GM18507 (cell line): ENCODE measurements at places on chromosomes 3 and 15.

DNA sequence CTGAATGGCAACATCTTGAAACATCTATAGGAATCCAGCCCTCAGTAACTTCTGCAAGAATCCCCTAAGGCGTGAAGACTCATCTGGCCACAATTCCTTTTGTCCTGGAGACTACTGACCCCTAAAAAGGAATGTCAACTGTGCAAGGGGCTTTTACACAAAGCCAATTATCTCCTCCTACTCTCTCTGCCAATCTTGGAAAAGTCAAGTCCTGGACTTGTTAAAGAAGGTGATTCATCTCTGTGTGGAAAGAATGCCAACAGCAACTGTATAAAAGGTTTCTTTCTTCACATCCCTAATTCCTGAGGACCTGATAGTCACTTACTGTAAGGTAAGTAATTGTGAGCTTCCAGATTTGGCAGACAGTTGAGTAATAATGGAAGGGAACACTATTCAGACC lies 22.3 kb downstream of the THRB start:
- DNase-seq, result no peak

- DNase-seq, result no peak
Measured at GRCh38 chr3:172280406-172281051, 167.7 kb downstream of the GHSR start.

- DNase-seq, result peak; percentile 22
Measured at GRCh38 chr3:161310649-161311423, 60.5 kb downstream of the SPTSSB start.

DNA sequence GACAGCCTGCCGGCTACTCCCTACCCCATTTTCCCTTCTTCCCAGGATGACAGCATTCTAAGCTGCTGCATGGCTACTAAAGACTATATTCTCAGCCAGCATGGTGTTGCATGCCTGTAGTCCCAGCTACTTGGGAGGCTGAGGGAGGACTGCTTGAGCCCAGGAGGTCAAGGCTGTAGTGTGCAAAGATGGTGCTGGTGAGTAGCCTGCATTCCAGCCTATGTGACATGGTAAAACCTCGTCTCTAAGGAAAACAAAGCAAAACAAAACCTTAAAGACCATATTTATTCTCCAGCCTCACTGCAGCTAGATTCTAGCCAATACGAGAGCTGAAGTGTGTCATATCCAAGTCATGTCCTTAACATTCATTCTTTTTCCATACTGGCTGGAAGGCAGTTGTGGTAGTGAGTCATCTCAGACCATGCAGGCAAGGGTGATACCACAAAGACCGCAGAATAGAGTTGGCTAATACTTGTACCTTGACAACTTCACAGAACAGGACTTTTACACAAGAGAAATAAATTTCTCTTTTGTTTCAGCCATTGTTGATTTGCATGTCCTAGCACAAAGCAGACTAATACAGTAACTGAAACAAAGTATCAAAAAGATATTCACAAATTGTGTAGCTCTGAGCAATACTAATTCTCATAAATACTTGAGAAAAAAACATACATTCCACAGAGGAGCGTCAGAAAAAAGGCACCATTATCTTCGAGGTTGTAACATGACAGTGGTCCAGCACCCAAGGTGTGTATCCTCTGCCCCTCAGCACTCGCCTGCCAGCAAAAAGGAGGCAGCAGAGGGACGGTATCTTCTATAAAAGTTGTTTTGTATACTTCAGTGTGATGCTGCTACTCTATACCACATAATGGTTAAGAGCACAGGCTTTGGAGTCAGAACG lies 14.8 kb downstream of the PBRM1 start:
- peak; percentile 11 for DNase-seq

DNA sequence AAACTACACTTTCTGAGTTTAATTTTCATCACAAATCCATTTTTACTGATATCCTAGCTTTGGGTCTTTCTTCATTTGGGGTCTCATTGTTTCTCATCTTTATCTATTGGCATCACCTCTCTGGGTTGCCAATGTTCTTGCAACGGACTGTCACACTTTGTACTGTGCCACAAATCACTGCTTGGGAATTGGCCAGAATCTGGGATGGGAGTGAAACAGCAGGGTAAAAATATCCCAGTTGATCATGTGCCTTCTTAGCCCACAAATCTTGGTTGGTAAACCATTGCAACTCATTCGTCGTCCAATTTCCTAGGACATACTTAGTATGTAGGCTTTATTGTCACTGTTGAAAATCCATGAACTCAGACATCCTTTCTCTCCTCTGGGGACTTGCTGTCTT lies 698.5 kb downstream of the OTOL1 start:
- no peak for DNase-seq

DNA sequence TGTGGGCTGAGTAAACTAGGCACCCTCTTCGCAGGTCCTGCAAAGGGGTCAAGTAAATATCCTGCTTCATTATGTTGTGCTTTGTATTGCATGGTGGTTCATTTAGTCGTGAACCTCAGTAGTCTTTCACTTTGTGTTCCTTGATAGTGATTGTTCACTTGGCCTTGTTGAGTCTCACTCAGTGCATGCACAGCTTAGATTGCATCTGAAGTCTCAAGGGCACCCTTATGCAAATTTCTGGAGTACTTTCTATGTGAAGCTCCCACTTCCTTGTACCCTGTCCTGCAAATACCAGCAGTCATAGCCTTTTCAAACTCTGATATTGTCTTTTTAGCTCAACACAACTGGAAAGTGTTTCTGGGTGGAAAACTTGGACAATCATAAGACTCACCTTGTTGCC lies 519.2 kb downstream of the NAALADL2 start:
- no peak for DNase-seq

DNA sequence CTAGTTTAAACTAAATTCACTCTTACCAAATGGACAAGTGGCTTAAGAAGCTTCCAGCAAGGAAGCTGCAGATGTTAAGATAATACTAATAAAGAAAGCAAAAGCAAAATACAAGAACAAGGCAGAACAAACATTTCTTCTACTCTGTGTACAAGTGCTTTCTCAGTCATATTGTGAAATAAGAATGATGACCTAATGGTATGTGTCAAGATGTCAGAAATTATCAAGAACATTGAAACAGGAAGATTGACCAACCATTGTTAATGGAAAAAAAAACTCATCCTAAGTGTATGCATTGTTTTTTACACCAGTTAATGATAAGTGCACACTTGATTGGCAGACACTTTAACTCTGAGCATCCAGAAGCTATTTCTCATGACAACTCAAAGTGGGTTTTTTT lies 65.4 kb upstream of the P2RY1 start:
- no peak for DNase-seq

DNA sequence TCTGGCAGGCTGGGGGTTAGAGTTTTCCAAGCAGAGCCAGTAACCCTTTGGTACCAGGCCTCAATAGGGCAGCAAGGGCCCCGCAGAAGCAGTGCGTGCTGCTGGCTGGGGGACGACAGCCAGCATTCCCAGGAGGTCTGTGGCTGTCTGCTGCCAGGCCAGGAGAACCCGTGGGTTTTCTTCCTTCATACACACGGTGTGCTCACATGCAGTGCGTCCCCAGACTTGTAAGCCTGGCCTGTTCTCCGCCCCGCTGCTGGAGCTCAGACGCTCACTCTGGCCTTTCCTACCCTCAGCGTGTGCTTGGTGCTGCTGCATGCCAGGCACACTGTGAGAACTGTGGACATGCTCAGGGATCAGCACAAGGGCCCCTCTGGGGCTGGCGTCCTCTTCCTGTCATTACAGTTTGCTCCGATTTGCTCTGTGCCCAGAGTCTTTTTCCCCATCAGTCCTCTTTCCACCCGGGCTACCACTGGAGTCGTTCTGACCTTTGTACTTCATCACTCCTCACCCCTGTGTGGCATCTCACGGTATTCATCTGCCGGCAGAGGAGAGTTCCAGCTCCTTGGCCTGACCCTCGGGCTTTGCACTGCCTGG lies 149.5 kb downstream of the DNAJB8 start:
- DNase-seq, result no peak

GRCh38 chr3:30779686-30780287 lies 114.7 kb downstream of the GADL1 start:
- no peak for DNase-seq

DNA sequence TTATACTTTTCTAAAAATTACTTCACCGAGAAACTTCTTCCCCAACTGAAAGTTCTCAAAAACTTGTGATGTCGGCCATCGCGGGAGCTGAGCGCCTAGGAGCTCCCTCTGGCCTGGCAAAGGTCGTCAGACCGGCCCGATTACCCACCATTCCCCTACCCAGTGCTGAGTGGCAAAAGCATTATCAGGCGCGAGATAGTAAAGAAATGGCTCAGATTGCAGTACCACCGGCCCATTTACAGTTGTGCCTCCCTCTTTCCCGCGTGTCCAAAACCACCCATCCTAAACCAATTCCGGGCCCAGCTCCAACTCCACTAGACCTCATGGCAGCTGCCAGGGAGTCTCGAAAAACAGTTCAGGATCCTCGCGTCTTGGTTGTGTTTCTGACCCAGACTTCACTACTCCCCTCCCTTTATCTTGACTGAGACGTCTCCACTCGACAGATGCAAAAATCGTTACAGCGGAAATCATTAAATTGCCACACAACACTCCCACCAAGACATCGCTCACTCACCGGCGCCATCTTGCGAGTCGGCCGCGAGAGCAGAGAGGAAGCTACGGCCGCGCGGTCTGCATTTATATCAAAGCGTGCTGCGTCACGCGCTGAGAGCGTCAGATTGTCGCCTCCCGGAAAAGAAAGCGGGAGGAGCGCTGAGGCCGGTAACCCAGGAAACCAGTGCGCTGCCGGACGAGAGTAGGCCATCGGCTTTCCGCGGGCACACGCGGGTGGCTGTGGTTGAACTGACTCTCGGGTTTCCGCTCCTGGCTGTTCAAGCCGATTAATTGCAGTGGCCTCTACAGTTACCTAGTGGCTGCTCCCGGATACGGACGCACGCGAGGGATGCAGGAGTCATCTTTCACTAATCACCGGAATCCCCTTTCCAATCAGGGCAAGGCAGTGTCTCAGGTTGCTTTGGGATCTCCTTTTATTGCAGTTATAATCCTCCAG lies at the start of gene RPL22L1:
Gene RPL22L1 (minus strand): TSS at position 551 of the 949 bp plus-strand sequence. CDS start 28 bp downstream, at position 523.
- DNase-seq, result peak; percentile 85

DNA sequence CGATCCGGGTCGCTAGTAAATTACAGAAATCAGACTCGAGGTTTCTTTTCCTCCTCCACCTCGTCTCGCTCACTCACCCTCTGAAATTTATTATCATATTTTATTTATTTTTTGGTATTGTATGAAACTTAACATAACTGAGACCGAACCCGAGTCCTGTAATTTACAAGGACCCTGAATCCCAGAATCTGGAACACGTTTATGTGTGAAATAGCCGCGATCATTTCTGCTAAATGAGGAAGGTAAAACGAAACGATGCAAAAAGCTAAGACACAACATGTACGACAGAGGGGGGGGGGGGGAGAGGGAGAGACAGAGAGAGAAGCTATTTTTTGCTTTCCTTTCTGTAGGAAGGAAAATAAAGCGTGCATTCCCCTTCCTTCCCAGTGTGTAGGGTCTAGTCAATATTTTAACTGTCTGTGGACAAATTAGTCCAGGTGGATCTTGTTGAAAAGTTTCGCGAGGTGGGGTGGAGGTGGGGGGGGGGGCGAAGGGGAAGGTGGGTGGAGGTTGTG lies 1.6 kb downstream of the BBX start:
- no peak for DNase-seq

DNA sequence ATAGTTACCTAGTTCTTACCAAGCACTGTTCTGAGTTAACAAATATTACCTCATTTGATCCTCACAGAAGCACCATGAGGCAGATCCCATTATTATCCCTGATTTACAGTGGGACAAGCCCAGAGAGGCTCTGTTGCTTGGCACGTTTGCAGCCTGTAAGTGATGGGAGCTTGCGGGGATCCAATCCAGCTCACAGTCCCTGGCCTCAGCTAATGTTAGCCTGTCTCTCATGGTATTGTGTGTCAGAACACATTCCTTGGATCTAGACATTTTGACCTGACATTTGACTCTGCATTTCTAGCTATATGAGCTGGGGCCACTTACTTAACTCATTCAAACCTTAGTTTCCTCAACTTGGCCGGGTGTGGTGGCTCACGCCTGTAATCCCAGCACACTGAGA lies 246.9 kb upstream of the LRTM1 start:
- DNase-seq, result no peak

GRCh38 chr3:72135636-72136035 lies 350.7 kb upstream of the PROK2 start:
- DNase-seq, result no peak

- DNase-seq, result no peak
Measured at GRCh38 chr3:48762816-48763215, 45.8 kb upstream of the IP6K2 start.

DNA sequence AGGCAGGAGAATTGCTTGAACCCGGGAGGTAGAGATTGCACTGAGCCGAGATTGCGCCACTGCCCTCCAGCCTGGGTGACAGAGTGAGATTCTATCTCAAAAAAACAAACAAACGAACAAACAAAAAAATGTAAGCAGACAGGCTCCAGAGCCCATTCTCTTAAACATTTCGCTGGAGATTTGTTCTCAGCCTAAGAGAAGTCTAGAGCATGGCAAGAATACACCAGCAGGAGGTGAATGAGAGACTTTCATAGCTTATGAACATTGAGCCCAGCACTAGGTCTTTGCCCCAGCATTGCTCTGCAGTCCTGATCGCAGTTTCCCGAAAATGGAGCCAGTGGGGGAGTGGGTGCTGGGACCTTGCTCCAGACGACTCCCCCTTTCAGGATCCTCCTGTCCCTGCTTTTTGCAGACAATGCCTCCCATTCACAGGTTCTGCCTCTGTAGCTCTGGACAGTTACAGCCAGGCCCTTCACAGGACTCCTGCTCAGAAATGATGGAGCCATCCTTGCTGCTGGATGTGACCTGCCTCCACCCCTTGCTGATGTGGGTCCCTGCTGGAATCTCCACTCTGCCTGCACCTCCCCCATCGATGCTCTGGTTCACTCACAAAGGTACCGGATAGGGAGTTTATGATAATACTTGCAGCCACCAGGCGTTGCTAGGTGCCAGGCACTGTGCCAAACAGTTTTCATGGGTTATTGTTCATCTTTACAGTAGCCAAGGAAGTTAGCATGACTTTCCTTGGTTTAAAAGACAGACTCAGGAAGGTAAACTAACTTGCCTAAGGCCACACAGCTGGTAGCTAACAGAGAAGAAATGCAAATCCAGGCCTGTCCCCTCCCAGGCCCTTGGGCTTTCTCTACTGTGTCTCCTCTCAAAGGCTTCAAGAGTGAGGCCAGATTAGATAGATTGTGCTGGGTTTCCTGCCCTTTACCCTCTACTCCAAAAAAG lies 329.7 kb upstream of the TLE3 start:
- no peak for DNase-seq

GRCh38 chr3:40523781-40524180 lies 979 bp upstream of the ZNF621 start:
- no peak for DNase-seq

DNA sequence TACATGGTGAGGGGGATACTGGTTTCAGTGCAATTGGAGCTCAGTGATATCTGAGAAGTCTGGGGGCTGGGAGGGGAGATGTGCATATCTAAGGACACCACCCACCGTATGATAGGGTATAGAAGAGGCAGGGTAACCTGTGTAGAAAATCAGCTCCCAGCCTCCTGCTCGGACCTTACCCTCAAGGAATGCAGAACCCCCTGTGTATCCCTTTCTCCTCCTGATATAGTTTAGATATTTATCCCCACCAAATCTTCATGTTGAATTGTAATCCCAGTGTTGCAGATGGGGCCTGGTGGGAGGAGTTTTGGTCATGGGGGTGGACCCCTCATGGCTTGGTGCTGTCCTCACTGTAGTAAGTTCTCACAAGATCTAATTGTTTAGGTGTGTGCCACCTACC lies 48.2 kb upstream of the GATA2 start:
- no peak for DNase-seq
